ENCODE measurements at places on chromosomes 5 and 9.

DNA sequence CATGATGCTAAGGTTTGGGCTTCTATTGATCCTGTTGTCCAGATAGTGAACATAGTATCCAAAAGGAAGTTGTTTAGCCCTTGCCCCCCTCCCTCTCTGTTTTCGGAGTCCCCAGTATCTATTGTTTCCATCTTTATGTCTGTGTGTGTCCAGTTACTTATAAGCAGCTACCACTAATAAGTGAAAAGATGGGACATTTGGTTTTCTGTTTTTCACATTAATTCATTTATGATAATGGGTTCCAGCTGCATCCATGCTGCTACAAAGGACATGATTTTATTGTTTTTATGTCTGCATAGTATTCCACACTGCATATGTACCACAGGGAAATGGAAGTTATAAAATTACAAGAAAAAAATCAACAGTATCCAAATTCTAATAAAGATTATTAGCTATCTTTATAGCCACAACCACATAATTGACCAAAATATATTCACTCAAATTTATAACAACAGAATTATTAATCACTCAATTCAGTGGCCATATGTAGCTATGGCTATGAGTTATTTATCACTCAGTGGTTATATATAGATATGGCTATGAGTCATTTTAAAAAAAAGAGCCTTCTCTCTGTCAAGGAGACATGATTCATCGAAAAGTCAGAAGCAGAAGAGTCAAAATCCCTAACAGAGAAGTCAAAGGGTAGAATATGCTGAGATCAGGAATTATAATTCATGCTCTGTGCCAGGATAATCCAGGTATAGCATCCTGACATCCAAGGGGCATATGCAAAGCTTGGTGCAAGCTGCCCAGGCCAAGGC lies 367.5 kb downstream of the DEPDC1B start:
- no peak for DNase-seq

- no peak for DNase-seq
These were observed 201.8 kb downstream of the PAX5 start for GRCh38 chr9:36832164-36832795.

- DNase-seq = peak; percentile 25
These were observed 344.2 kb downstream of the TMEM161B start for GRCh38 chr5:87924436-87924835.

DNA sequence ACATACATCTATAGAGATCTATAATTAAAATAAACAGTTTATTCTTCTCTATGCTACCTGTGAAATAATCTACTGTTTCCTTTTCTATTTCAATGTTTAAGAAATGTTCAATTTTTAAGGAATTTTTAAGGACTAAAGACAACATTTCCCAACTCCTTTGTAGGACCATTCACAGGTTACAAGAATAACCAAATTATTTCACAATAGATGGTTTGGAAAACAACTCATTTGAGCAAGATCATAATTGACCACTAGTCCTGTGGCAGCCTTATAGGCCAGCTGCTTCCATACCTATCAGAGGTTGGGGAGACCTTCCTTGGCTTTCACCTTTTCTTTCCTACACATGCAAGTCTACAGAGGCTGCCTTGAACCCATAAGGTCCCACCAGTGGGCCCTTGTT lies 193.7 kb downstream of the TTC39B start:
- no peak for DNase-seq

DNA sequence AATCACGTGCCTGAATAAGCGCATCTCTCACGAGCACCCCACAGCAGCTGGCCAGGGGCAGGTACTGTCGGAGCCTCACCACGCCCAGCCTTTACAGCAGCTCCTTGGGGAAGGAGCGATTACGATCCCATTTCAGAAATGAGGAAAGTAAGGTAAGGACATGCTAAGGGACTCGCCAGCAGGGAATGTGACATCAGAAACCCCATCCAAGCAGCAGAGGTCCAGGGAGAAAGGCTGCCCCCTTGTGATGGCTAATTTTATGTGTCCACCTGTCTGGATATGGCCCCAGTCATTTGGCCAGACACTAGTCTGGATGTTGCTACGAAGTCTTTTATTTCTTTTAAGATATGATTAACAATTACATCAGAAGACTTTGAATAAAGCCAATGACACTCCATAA lies 77.3 kb downstream of the UBE2QL1 start:
- no peak for DNase-seq

DNA sequence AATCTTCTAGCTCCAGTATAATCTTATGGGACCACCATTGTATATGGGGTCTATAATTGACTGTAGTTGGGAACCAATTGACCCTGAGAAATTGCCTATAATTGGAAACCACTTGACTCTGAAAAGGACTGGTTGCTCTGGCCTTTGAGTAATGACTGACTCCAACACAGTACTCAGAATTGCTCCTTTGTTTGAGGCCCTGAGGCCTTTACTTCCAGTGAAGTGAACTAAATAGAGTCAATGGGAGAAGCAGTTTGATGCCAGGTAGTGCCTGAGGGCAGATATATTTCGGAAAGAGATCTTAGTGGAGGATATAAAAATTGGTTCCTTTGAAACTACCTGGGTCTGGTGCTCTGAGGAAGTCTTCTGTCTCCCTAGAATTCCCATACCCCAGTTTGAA lies 16.0 kb upstream of the TMEM171 start:
- DNase-seq = no peak

DNA sequence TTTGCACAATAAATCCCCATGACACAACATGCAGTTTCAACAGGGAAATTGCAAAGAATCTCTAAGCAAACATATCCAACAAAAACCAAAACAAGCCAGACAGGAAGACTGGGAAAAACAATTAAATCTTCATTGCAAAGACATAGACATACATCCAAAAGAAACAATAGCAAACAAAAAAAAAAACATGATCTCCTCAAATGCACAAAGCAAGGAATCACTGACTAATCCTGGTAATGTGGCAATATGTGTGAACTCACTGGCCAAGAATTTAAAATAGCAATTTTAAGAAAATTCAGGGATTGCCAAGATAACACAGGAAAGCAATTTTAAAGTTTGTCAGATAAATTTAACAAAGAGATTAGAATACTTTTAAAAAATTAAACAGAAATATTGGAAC lies 520.1 kb upstream of the SMC2 start:
- DNase-seq = no peak

DNA sequence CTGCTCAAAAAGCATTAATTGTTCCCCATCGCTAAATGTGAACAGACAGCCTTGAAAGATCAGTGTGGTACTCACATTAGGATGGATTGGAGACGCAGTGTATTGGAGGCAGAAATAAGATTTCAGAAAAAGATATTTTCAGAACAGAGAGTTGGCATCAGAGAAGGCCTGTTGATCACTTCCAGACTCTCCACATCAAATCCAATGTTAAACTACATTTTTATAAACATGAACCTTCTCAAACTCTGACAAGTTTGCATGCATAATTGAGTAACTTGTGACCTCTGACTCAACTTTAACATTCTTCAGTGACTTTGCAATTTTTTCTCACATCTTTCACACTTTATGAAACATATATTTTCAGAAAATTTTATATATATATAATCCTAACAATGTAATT lies 919.6 kb upstream of the SEMA6A start:
- no peak for DNase-seq

DNA sequence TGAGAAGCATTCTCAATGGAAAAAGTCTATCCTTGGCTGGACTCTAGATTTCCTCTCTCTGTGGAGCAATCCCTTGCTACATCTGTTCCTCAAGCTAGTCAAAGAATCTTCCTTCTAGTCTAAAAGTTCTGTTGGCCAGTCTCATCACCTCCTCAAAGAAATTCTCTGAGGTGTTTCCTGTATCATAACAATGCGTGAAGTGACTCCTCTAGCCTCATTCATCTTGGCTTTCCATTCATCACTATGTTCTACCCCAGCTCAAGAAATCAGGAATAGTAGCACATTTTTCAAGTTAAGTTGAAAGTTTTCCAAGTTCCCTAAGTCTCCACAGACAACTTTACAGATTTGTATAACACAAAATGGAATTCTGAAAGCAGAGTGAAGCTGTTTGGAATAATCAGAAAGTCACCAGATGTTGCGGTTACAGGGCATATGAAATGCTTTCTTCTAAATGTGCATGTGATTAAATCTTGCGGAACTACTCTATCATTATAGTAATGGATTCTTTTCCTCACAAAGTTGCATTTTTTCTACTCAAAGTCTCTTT lies 176.6 kb upstream of the FREM1 start:
- DNase-seq = no peak

- no peak for DNase-seq
These were observed 10.5 kb downstream of the LNPEP start for GRCh38 chr5:96946381-96946780.

DNA sequence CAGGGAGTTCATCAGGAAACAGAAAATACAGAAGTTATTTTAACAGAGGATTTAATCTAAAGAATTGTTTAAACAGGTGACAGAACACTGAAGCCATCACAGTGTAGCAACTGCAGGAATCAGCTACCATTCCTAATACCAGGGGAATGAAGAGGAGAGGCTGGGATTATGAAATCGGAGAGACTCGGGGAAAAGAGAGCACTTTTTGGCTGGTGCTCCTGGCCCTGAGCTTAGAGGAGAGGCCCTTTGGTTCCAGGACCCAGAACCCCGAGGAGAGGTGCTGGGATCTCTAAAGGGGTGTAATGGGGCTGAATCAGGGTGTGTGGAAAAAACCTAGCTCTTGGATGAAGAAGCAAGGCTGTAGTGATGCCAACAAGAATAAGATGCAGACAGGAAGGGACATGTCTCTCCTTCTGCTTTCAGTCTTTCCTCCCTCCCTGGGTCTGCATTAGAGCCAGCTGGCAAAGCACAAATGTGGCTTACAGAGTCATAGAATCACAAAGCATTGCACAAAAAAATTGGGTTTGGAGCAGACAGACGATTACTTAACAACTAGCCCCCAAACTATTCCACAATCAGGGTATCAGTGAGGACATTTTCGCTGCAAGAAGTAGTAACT lies 11.6 kb upstream of the SFXN1 start:
- DNase-seq = no peak

- no peak for DNase-seq
These were observed 10.5 kb upstream of the EPB41L4B start for GRCh38 chr9:109331353-109331752.

DNA sequence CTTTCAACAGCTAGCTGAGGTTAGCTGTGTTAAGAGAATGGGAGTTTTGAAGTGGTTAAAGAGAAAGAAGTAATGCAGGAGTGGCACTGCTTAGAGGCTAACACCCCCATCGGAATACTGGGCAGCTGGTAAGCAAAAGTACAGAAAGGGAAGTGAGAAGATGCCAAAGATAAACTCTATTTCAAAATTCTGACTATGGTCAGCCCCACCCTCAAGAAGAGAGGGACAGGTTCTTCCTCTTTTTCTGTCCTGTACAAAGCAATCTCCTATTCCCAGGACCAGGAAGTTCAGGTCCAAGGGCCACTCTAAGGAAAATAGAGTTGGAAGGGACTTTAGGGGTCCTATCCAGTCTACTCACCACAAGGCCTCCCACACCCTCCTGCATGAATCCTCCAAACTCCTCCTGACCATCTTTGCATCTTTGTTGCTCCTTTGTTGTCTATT lies 45.9 kb upstream of the JAK2 start:
- DNase-seq = no peak

GRCh38 chr5:88673253-88674105 lies 209.5 kb downstream of the MEF2C start:
- DNase-seq = peak; percentile 73

- DNase-seq = no peak
These were observed 151.2 kb upstream of the RUSC2 start for GRCh38 chr9:35338561-35339274.

- no peak for DNase-seq
These were observed 270.0 kb downstream of the ADAMTSL1 start for GRCh38 chr9:18743971-18744370.

DNA sequence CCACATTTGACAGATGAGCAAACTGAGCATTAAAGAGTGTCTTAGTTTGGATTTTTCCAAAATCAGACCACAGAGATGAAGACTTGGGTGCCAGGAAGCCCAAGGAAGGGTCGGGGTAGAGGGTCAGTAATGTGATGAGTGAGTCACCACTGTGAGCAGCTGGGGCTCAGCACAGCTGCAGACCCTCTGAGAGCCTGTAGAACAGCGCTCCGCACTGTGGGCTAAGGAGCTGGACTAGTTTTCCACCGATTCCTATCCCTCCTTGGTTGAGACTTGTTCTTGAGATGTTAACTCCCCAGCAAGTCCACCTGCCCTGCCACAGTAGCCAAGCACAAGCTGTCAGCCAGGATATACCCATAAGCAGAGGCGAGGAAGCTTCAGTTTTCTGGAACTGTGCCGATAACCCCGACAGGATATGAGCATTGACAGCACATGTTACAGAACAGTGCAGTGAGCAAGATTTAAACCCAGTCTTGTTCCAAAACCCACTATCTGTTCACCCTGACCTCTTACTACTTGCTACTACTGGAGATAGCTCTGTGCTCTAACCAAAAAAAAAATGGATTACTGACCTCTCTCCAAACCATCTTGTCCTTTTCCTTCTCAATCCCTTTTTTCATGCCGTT lies 31.8 kb downstream of the EGFLAM start:
- DNase-seq = no peak

DNA sequence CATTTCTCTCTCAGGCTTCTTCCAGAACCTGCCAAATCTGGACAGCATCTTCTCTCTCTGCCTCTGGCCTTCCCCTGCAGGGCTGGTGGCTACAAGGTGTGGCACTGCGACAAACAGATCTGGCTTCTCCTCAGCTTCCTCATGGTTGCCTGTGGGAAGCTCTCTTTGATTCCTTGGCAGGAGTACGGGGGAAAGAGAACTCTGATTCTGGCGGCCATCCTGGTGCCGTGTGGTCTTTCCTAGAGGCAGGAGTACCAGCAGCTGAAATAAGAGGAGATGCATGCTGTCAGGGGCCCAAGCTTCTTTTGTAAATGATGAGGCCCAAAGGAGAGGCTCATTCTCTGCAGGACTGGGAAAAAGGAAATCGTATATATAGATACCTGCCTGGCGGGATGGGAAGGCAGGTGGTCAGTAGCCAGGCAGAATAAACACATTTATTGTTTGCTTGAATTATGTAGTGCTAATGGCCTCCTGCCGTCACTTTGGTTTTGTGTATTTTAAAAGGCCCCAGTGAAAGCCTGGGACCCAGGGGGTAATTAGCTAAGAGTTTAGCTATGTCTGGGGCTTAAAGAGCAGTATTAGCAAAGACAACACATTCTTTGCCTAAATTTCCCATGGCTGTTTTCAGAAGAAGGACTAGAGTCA lies at the start of gene CER1:
CER1 (minus strand) TSS at position 343 of the 645 bp plus-strand sequence; CDS start at position 282, 61 bp downstream.
- no peak for DNase-seq

GRCh38 chr9:131609099-131609830 lies 63.9 kb downstream of the PRRT1B start:
- DNase-seq = no peak

DNA sequence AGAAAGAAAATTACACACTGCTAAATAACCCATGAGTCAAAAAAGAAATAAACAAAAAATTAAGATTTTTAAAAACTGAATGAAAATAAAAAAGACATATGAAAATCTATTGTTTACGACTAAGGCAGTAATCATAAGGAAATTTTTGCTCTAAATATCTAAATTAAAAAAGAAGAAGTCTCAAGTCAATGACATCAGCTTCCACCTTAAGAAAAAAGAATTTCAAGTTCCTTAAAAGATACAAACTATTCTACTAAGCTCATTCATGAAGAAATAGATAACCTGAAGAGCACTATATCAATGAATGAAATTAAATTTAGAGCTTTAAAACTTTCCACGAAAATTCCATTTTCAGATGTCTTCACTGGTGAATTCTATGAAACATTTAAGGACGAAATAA lies 15.7 kb upstream of the STARD4 start:
- DNase-seq = no peak

- DNase-seq = no peak
These were observed 162.4 kb upstream of the ZNF608 start for GRCh38 chr5:124908581-124909451.

Data from HAP-1 (cell line).